HTR-8/SVneo (cell line): ENCODE measurements at places on chromosomes 2 and 18.

DNA sequence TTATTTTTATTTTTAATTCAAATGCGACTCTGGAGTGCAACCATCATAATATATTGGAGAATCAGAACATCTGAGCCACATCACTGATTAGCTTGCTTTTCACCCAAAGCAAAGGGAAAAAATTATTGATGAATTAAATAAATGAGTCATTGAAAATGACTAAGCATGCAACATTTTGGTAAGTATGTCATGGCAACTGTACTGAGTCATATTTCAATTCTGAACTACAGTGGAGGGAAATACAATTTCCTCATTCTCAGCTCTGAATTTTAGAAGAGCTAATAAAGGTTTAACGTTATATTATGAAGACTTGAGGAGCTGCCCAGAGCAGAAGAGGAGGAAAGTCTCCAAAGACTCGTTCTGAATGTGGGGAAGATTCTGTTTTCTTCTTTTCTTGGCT, 89.6 kb upstream of the CCDC68 start:
- DNase-seq, result peak; percentile 15

- no peak for DNase-seq
These were observed 44.7 kb upstream of the GAREM2 start for GRCh38 chr2:26128176-26128575.

DNA sequence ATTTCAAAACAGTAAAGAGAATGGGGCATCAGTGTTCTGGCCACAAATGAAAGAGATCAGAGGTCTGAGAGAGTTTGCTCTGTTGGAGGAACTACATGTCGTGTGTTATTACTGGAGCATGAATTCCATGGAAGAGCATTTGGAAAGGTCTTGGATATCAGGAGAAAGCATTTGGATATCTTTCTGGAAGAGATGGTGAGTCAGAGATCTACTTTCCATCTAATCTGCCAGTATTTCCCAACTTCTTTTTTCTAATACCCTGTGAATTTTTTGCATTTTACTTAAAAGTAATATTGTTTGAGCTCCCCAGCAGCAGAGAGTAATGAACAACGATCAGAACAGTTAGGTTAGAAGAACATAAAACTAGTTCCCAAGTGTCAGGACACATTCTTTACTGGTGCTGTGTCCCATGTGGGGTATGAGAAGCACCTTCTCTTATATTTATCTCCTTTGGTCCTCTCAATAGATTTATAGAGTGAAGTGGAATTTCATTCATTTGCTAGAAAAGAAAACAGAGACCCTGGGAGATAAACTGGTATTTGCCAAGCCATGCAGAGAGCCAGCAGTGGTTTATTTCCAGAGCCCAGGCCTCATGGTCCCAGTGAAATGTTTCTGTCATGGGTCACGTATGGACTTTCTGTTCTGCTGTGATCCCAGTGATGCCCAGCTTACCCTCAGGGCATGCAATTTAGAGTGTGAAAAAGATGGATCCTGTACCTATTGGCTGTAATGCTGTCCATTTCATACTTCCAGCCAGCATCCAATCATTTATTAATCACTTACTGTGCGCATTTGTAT, 130.8 kb upstream of the NT5C1B start:
- DNase-seq, result peak; percentile 73

DNA sequence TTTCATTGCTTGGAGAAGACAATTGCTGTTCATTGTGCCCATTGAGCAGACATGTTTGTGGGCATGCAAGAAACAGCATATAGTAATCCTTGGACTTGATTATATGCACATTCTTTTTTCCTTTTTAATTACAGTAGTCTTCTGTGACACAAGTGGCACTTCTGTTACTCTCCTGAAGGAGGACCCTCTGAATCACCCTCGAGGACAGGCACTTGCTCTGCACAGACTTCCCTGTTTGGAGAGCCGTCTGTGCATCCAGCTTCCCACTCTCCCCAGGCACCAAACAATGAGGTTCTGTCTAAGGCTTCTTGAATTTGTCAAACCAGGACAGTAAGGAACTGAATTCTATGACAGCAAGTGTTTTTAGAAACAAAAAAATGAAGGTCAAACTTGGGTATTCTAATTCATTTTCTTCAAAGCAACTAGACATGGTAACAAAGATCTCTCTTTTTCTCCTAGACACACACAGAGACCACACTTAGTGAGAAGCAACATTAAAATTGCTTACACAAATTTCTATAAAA, 844.6 kb upstream of the ID2 start:
- DNase-seq, result no peak

DNA sequence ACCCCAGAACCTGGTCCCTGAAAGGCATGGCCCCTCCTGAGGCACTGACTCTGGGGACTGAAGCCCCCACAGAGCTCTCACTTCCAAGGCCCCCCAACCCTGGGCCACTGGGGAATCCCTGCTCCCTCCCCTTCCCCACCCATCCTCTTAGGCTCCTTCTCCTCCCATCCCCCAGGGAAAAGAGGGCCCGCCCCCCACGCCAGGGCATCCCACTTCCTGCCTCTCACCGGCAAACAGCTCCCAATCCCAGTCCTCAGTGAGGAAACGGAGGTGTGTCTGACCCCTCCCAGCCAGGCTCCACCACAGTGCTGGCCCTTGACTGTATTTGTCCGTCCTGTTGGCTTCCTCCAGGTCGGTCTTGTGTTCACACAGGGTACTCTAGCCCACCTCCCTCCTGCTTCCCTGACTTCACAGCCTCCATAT, 35.0 kb upstream of the PTMA start:
- peak; percentile 88 for DNase-seq

GRCh38 chr2:191927319-191927867, 80.5 kb upstream of the CAVIN2 start:
- DNase-seq, result peak; percentile 56

DNA sequence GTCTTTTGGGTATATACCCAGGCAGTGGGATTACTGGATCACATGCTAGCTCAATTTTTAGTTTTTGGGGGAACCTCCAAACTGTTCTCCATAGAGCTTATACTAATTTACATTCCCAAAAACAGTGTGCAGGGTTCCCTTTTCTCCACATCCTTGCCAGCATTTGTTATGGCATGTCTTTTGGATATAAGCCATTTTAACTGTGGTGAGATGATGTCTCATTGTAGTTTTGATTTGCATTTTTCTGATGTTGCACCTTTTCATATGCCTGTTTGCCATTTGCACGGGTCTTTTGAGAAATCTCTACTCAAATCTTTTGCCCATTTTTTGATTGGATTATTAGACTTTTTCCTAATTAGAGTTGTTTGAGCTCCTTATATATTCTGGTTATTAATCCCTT, 8.0 kb downstream of the FASTKD1 start:
- DNase-seq, result no peak

DNA sequence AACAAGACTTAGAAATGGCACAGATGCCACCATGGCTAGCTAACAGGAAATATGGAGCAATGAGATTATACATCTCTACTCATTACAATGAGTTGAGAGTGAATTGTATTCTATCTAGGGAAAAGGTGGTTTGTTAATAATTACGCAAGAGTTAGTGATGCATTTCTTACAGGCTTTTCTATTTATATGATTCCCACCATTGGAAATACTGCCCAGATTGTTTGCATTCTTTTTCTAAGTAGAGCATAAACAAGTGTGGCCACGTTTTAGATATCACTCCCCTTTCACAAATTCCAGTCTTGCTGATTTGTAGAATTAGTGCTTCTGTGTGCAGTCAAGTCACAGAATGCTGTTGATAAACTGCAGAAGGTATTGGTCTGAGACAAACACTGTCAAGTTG, 56.6 kb downstream of the ZNF804A start:
- DNase-seq, result no peak
